ENCODE measurements at places on chromosomes 3 and 15.

DNA sequence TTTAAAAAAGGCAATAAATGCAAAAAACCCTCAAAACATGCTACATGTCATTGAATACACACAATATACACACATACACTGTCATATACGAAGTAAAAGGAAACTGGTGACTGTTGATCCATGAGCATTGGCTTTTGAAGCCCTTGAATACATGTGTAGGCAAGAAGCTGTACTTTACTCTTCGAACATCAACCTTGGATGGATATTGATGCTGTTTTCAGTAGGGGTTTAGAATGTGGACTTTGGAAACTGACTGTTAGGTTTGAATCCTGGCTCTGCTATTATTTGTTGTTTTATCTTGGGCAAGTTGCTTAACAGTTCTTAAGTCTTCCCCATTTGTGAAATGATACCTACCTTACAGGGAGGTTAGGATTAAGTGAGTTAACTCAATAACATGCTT lies 30.5 kb downstream of the RNF13 start:
- no peak for DNase-seq

DNA sequence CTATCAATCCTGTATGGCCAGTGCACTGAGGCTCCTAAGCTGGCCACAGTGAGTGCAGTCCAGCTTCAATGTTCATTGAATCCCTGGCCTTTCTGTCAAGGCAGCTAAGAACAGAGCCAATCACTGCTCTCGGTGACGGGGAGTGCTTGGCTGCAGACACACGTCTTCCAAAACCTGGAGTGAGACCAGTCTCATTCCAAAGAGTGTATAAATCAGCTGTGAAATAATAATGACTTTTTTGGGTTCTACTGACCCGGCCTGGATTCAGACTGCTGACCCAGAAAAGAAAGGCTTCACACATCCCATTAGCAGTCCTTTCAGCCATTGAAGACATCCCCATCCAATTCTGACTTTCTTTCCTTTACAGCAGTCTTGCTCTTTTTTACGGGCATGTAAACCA lies 665.5 kb downstream of the GBE1 start:
- DNase-seq: no peak

GRCh38 chr15:39106950-39107349 lies 473.9 kb upstream of the THBS1 start:
- DNase-seq: no peak

GRCh38 chr15:69540622-69541021 lies 88.0 kb downstream of the RPLP1 start:
- no peak for DNase-seq

DNA sequence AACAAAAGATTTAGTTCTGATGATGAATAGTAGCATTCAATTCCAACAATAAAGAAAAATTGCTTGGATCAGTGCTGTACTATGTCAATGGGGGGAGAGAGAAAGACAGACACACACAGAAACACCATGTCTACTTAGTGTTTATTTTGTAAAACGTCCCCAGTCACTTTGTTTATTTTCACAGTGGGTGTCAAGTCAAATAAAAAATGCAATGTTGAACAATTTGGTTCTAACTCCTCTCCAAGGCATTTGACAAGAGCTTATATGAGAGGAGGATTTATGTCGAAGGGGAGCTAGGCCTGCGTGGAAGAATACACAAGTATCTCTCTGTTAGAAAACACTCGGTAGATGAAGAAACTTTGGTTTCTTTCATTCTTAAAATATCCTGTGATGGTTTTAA lies 201.7 kb upstream of the SLC2A2 start:
- DNase-seq: no peak

DNA sequence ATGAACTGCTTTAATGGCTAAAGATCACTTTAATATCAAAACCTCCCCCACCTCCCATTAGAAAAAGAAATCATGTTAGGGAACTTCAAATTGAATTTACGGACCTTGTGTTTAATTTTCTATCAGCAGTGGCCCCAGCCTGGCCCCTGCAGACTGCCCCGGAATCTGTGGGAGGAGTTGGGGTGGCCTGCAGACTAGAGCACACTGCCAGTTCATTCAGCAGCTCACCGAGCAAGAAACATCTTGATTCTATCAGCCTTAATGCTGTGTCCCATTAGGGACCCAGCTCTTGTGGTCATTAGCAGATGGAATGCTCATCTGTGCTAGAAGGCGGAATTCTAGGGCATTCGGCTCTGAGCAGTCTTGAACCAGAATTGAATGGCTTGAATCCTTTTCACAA lies 54.2 kb downstream of the FLNB start:
- DNase-seq: no peak

DNA sequence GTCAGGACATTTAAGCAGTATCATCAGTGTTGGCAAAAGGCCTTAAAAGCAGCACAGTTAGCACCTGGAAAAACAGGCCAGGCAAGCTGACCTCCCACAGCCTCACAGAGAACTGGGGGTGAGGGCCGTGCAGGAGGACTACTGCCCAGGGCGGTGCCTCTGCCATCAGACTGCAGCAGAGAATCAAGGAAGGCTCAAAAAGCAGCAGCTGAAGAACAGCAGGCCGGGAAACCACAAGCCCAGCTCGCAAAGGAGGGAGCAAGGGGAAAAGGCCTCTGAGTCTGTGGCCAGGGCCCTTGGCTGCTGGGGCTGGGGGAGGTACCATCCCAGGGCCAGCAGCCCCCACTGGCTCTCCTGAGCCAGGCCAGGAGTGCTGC lies 84.2 kb downstream of the SEC22A start:
- no peak for DNase-seq

- no peak for DNase-seq
Observed at GRCh38 chr15:100106732-100107131, 235.0 kb downstream of the ADAMTS17 start.

- no peak for DNase-seq
Observed at GRCh38 chr3:30294241-30294667, 312.1 kb upstream of the TGFBR2 start.

DNA sequence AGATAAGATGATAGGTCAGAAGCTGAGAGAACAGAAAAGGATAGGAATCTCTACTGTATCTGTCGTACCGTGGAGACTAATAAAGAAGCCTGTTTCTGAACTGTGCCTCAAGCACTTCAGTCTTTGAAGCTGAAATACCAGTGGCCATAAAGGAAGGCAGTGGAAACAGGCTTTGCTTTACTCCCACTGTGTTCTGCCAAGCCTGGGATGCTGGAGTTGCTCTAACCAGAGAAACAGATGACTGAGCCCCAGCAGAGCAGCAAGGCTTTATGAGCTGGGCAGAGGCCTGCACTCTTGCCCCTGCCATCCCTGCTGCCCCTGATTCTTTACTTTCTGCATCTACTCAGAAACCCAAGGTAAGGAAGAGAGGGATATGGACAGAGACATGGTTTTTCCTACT lies 89.4 kb downstream of the PDE8A start:
- DNase-seq: no peak

- no peak for DNase-seq
Observed at GRCh38 chr3:192449036-192449435, 278.3 kb downstream of the FGF12 start.

GRCh38 chr15:55921744-55922143 lies 71.7 kb downstream of the NEDD4 start:
- DNase-seq: no peak

- no peak for DNase-seq
Observed at GRCh38 chr3:61876797-61877196, 315.4 kb downstream of the PTPRG start.

DNA sequence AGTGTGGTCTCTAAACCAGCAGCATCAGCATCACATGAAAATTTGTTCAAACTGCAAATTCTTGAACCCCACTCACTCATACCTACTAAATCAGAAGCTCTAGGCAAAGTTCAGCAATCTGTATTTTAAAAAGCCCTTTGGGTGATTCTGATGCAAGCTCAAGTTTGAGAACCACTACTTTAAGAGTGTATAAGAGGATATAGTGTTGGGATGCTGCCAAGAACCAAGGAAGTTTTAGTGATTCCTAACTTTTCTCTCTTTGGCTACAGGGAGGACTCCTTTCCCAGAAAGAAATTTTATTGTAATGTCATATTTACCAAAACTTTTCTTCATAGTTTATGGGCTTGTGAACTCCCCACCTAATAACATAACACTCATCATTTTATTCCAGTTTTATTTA lies 422.2 kb downstream of the TBC1D5 start:
- DNase-seq: no peak

- no peak for DNase-seq
Observed at GRCh38 chr3:45932112-45932511, 11.2 kb upstream of the CXCR6 start.

DNA sequence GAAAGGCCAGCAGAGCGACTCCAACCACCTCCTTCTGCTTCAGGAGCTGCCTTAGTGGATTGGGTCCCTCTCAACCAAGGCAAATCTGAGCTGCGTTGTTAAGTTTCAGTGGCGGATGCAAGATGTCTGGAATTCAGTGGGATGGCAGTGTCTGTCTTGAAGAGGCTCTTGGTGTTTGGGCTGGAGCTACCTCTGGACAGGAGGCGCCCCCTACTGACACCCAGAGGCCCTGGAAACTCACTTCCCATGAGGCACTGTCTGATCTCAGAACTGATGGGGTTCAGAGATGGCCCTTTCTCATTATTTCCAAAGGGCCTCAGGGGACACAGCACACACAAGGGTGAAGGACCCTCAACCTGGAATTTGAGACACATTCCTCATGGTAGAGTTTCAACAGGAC lies 6.0 kb upstream of the SLC28A1 start:
- peak; percentile 32 for DNase-seq

DNA sequence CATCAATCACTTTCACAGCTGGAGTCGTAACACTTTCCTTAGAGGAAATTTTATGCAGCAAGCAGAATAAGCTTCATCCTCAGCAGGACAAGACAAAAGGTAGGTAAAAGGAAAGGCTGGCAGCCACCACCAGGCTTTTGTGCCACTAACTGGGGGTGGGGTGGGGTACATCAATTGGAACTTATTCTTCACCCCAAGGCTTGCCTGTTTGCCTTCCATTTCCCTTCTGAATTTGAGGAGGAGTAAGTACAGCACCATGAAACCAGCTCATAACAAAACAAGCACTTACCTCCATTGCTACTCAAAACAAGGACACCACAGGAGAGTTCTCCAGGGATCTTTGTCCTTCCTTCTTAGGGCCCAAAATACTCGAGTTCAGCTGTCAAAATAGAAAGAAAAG lies 296.8 kb downstream of the ARRDC4 start:
- no peak for DNase-seq

DNA sequence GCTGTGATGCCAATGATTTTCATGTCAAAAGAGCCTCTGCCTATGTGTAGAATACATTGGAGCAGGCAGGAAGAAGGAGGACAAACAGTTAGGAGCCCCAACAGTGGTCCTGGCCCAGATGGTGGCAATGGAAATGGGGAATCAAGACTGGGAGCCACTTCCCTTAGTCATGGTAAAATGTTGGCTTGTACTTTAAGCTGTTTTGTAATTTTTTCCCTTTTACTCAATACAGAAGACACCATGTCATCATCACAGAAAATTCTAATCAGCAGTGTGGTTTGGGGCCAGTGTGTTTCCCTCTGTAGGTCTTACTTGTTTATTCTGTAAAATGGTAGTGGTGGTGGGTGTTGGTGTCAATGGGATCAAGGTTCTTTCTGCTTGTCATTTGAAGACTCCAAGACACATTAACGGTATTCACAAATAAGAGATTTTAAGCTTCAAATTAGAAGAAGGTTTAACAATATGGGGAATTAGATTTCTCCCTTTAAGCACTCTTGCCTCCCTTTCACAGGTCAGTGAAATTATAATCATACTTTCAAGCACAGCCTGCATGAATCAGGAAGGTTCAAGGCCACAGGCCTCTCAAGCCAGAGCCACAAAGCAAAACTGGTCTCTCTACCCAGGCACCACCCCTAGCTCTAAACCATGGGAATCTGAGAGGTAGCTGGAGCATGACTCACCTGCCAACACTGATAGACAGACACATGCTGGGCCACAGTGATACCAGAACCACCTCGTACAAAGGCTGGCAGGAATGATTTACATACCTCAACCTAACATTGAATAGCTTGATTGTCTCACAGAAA lies 24.9 kb downstream of the SIAH2 start:
- DNase-seq: no peak

DNA sequence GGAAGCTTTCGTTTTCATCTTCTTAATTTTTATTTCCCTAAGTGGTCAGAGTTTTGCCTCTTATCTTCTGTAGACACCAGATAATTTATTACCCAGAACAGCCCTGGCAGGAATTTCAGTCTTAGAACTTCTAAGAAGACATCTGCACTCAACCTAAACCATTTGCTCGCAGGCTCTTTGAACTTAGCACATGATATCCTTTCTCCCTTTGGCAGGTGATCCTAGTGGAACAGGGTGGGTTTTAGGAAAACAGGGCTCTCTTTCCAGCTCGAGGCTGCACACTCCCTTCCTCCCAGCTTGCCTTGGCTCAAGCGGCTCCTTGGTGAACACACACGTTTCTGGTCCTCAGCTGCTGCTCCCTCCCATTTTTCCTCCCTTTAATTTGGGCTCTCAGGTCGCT lies 116.5 kb downstream of the THSD4 start:
- DNase-seq: no peak

DNA sequence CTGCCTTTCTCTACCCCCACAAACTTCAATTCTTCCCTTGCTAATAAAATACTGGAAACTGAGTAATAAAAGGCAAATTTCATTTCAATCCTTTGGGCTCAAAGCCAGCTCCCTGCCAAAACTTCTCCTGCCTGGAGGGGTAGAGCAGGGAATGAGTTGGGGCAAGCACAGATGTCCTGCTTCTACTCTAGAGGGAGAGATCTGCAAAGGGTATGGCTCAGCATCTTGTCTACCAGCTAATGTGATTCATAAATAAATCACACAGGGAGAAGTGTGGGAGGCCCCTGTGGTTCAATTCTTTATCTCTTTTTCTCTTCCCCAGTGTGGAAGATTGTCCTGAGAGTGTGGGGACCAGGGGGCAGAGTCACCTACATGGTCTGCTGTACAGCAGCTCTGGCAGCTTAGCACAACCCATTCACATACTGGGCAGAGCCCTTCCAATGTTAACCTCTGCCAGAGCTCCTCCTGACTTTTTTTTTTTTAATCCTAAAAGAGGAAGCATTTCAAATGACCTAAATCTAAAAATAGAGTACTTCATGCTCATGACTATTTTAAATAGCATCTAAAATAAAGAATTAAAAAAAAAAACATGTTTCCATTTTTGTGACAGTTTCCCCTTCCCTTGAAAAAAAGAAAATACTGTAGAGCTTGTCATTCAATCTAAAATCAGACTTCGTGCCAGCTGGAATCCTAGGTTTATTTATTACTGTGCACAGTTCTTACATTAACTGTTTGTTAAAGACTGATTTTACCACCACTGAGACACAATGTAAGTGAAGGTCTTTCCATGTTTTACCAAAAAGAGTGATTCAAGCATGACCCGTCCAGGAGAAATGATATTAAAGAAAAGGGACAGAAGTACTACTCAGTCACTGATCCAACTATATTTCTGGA lies 1083.7 kb upstream of the CFAP20DC start:
- no peak for DNase-seq

DNA sequence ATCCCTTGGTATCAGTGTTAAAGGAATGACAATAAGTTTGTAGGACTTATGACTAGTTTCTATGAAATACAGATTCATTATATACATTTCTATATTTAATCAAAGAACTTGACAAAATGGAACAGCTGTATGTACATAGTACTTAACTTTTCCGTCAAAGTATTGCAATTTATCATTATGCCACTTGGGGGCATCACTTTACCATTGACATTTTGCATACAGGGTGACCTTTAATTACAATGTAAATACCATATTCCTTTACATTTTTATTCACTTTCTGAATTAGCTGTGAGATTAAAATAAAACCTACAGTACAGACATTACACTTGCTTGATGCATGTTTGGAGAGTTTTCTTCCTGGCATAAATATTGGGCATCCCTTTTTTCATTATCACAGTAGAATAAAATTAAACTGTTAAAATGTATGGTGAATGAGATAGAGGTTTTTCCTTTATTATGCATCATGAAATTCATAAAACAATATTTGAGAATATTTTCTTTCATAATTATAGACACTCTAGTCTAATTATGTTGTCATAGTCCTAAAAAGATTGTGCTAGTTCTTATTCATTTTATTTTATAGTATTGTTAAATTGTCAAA lies 6.9 kb downstream of the NEK11 start:
- no peak for DNase-seq
